ENCODE measurements at places on chromosomes 1 and 21.
A peak's percentile ranks its signal among the peaks of the same experiment; 100 is the strongest.

- DNase-seq, result peak; percentile 43
Observed at GRCh38 chr1:10217748-10218441, 7.5 kb downstream of the KIF1B start.

DNA sequence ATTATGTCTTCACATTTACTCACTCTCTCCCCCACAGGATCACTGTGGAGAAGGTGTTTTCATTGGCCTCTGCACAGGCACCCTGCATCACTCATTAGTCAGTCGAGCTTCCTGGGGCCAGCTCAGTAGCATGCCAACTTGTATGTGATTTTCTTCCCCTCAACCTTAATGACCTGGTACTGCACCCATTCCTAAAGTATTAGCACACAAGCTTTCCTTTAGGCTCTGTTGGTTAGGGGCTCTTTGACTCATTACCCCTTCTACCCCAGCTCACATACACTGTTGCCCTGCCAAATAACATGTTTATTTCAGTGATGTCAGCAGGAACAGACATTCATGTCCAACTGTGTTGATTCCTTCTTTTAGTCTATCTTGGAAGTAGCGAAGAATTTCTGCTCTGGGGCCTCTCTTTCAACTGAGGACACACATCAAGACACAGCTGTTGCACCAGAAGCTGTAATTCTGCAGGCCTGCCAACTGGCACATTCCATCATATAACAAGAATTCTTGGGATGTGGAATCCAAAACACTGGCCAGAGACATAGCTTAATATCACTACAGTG, 603.5 kb upstream of the ADAMTS5 start:
- peak; percentile 84 for DNase-seq

DNA sequence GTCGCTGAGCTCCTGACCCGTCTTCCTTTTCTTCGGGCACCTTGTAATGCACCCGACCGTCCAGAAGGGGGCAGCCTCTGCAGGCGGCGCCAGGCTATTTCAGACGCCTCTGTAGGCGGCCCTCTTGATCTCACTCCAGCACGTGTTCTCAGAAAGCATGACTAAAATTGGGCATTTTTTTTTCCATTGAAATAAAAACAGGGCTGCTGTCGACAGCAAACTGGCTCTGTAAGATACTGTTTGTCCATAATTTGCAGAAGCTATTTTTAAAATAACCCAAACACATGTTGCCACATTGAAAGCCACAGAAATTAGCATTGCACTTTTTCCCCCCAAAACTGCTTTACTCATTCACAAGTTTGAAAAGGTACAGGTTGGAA, 78.0 kb downstream of the STUM start:
- DNase-seq, result peak; percentile 63

DNA sequence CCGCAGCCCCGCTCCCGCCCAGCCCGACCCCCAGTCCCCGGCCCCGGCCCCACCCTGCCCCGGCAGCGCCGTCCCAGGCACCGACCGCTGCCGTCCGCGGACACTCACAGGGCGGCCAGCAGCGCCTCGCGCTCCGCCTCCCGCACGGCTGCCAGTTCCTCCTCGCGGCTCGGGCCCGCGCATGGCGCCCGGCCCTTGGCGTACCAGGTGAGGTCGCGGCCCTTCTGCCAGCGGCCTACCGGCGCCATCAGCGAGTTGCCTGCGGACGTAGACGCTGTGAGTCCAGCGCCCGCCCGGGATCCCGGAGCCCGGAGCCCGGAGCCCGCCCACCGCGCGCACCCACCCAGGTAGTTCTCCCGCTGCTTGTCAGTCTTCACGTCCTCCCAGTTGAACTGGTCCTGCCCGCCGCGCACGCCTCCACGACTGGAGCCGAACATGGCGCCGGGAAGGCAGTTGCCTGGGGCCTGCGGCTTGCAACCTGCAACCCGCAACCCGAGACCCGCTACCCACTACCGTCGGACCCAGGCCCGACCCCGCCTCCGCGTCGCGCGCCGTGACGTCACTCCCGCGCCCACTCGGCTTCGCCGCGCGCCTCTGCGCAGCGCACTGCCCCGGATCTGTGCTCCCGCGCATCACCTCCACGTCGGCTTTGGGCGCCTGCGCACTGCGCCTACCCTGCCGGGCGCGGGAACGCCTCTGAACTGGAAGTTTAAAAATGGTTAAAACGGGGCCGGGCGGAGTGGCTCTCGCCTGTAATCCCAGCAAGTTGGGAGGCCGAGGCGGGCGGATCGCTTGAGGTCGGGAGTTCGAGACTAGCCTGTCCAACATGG, at the start of gene C1orf35:
Gene C1orf35 (minus strand): TSS at position 535 of the 830 bp plus-strand sequence. CDS start 98 bp downstream, at position 437.
- peak; percentile 86 for DNase-seq

DNA sequence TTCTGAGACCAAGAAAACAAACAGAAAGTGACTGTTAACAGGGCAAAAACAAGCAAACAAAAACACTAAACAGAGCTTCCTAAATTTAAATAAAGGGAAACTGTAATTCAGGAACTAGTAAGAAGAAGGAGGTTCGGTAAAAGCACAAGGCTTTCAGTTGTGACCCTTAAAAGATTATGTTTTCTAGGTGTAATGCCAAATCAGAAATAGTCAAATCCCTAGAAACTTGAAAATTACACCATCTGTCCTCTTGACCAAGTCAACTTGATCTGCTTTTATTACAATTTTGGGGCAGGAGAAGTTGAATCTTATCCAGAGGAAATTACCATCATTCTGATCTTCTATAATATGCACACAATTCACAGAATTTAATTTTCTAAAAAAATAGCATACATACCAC, 754.0 kb upstream of the ADGRL4 start:
- DNase-seq, result no peak

DNA sequence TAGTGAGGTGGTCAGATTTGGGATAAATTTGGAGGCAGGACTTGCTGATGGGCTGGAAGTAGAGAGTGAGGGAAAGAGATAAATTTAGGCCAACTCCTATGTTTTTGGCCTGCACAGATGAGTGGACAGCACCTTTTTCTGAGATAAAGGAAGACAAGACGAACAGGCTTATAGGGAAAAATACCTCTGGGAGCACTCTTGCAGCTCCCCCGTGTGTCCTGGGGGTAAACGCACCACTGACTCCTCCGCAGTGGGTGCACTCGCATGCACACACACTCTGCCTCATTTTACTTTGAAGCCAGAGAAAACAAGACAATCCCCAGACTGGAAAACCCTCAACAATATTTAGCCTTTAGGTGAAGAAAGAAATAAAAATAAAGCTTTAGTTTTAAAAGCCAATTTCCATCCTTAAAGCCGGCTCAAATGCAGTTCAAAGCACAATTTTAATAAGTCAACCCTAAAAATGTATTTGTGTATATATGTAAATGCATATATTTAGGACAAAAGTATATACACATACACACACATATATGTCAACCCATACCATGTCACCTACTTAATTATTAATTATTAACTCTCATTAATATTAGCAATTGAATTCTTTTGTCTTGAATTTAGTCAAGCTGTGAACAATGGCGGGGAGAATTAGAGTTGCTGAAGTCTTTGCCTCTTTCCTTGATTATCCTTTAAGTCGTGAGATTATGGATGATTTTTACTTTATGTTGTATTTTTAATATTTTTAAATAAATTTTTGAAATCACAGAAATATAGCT, 341.8 kb downstream of the ZNF326 start:
- DNase-seq, result no peak

- peak; percentile 88 for DNase-seq
Observed at GRCh38 chr1:2300851-2301606, 72.9 kb downstream of the SKI start.

GRCh38 chr1:8015036-8015808, 10.9 kb downstream of the ERRFI1 start:
- peak; percentile 85 for DNase-seq

DNA sequence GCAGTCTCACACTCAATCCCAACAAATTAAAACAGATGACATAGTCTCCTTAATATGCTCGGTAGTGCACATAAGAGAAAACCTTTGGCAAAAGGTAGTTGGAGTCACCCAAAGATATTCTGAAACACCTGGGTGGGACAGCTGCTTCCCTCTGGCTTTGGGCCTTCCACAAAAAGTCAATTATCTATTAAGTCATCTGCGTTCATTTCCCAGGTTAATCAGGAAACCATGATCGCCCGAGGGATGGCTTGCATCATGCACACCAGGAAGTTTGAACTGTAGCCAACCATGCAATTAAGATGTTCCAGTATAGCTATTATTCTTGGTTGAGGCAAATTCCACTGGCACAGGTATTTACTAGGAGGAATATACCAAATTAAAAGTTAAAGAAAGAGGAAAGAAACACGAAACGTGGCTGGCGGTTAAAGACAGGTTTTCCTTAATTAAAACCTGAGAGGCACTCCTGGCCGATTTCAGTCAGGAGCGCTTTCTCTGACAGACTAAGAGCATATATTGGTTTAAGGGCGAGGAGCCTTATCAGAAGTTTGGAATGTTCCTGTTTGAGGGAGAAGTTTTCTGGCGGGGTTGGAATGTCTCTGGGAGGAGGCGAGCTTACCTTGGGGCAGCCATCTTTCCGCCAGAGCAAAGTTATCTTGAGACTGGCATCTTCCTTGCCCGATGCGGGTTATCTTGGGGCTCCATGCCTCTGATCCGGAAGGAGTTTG, 19.9 kb downstream of the CLDN17 start:
- DNase-seq, result no peak

- DNase-seq, result no peak
Observed at GRCh38 chr1:29209173-29209572, 21.6 kb downstream of the MECR start.
